ENCODE measurements at places on chromosomes 16 and 17. TPM values are rescaled to one million over a fixed set of nuclear protein-coding genes. Genes with fewer than 3 reads are reported as not detected.

DNA sequence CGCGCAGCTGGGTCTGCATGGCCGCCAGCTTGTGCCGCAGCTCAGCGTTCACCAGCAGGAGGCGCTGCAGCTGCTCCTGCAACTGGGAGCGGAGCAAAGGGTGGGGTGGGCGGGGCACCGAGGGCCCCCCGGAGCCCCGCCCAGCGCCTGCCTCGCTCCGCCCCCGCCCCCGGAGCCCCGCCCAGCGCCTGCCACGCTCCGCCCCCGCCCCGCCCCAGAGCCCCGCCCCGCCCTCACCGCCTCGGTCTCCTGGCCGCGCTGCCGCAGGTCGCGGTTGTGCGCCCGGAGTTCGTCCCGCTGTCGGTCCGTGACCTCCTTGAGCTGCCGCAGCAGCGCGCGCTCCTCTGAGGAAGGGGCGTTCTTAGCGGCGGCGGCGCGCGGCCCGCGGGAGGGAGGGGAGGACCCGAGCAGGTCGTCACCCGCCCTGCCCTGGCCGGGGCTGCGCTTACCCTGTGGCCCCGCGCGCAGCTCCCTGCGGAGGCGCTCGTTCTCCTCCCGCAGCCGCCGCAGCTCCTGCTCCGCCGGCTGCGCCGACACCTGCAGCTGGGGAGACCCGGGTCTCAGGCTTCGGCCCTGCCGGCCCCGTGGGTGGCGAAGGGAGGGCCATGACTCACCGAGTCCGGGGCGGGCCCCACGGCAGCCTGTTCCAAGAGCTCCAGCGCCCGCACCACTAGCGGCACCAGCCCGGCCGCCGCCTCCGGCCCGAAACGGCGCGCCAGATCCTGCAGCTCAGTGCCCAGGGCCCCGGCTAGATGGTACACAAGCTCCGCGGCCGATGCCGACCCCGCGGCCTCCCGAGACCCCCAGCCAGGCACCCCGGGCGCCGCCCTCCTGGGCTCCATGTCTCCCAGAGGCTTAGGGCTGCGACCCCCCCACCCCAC is 463 bp downstream of the RILP start:
- H3K4me1 ChIP-seq = peaks cover 18% of the 10 kb centered on the region
- H3K4me3 ChIP-seq = peak overlapping the region; percentile 60
- H3K27ac ChIP-seq = no peak overlapping the region
- DNase-seq = peak; percentile 91

GRCh38 chr17:56809106-56809819 is 24.5 kb downstream of the C17orf67 start:
- no peak for DNase-seq
- H3K36me3 ChIP-seq = no peaks in the 10 kb centered on the region
- no peak overlapping the region for H3K4me3 ChIP-seq
- no peaks in the 10 kb centered on the region for H3K4me1 ChIP-seq
- no peak overlapping the region for H3K27ac ChIP-seq

The HCRT gene
- total RNA-seq = not detected

GRCh38 chr17:80817861-80818260 is 173.8 kb upstream of the CHMP6 start:
- H3K36me3 ChIP-seq = peaks cover 69% of the 10 kb centered on the region
- DNase-seq = no peak
- H3K27me3 ChIP-seq = no peaks in the 10 kb centered on the region
- H3K27ac ChIP-seq = peak overlapping the region; percentile 14

DNA sequence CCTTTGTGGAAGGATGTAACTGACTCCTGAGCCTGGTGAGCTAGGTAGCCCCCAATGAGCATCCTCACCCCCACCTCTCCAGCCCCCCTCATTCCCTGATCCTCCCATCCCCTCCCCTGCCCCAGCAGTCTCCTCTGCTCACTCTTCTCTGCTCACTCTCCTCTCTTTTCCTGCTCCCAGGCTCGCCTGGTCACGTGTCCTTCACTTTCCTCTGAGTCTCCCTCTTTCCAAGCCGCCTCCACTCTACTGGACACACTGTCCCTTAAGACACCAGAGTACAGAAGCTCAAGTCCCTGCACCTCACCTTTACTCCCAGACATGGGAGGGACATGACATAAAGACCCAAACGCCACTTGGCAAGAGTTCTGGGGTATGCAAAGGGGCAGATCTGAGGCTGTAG is 76.3 kb upstream of the RBL2 start:
- no peak overlapping the region for H3K27ac ChIP-seq
- H3K4me3 ChIP-seq = no peak overlapping the region
- peaks cover 2% of the 10 kb centered on the region for H3K4me1 ChIP-seq
- no peaks in the 10 kb centered on the region for H3K36me3 ChIP-seq
- peaks cover 2% of the 10 kb centered on the region for H3K27me3 ChIP-seq

DNA sequence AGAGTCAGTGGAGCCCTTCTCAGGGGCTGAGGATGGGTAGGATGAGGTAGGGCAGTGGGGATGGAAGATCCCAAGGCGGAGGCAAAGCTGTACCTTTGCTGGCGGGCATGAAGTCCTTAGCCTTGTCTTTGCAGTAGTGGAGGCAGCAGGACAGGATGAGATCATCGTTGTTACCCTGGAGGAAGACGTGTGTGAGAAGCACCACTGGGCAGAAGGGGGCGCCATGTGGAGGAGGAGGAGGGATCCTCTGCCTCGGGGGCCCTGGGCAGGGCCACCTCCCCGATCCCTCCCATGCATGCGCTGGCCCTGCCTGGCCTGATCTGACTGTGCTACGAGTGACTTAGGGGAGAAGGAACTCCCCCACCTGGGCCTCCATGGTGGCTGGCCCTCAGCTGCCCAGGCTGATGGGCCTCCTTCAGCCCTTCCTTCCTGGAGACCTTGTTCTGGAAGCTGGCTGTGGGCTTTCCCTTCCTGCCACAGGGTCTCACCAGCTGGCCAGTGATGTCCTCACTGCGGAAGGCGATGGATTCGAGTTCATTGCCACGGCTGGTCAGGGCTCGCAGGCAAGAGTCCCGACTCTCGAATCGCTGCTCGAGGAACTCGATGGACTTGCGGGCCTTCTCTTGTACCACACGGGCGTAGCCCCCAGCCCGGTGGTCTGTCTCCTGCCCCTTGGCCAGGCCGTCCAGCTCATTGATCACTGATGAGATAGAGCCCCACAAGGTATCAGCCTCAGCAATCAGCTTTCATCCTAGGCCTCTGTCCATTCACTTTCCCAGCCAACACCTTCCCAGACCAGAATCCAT is 10.3 kb downstream of the HIC1 start:
- peak; percentile 70 for DNase-seq
- peaks cover 87% of the 10 kb centered on the region for H3K36me3 ChIP-seq
- H3K4me3 ChIP-seq = no peak overlapping the region
- H3K4me1 ChIP-seq = peaks cover 64% of the 10 kb centered on the region
- no peaks in the 10 kb centered on the region for H3K27me3 ChIP-seq
- H3K27ac ChIP-seq = peak overlapping the region; percentile 73

Measured in activated T-helper 2 cell treated with anti-CD3 and anti-CD28 coated beads, Interferon-gamma antibody, Interleukin-2, Interleukin-4, amounts not matched to agents 10 μg/mL and 5 μg/mL and 100 μg/mL, durations not matched to agents 14 hours and 24 hours and 36 hours (primary cell).